Nephron progenitor cell (in vitro differentiated cells): ENCODE measurements at places on chromosomes 12 and 14.

GRCh38 chr12:31362115-31362758 lies 36.3 kb upstream of the SINHCAF start:
- no peak for DNase-seq

GRCh38 chr12:5902736-5903135 lies 42.3 kb downstream of the ANO2 start:
- no peak for DNase-seq

GRCh38 chr12:104351057-104351983 lies 47.8 kb downstream of the EID3 start:
- no peak for DNase-seq

GRCh38 chr12:121579981-121580868 lies 598 bp downstream of the KDM2B start:
- peak; percentile 83 for DNase-seq

DNA sequence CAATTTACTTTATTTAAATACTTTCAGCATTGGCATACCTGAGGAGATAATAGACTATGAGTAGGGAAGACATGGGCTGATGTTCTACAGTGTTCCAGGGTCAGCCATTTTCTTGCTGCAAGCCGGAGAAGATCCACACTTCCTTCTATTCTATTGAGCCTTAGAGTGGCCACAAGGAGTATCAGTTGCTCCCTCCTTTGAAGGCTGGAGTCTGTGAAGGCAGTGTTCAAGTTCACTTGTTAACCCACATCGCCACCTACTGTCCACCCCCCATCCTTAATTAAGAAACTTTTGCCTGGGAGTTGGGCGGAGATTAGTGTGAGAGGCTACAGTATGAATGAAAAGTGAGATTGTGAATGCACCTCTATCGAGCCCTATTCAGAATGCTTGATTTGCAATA lies 666.6 kb downstream of the NRXN3 start:
- peak; percentile 71 for DNase-seq

- DNase-seq, result no peak
Measured at GRCh38 chr12:69932154-69932553, 107.1 kb downstream of the MYRFL start.

DNA sequence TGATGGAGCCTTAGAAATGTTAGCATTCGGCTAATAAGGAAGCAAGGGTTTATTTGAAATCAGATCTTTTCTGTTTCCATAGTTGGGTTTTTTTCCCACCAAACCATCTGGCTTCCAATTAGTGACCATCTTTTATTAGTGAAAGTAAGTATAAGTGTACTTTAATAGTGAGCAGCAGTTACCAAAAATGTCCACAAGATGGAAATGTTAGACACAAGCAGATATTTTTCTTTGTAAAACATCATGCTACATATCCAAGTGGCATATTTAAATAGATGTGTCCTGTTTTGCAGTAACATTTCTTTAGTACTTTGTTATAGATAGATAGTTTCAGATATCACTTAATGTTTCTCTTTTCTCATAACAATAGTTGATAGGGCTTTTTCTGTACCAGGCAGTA lies 28.8 kb downstream of the YEATS4 start:
- no peak for DNase-seq

DNA sequence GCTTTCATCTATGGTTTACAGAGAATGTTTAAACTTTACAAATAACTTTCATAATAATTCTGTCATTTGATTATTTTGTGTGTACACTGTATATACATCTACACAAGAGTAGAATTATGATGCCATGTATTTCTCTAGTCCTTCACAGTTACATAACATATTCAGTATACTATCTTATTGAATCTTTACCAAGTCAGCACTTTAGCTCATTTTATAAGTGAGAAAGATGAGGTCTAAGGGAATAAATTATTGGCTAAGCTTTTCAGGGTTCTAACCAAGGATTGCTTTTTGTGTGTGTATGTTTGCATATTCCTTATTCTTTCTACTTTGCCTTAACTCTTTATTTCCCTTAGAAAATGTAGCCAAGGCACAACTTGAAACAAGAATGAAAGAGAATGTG lies 84.3 kb upstream of the PTPRQ start:
- no peak for DNase-seq

DNA sequence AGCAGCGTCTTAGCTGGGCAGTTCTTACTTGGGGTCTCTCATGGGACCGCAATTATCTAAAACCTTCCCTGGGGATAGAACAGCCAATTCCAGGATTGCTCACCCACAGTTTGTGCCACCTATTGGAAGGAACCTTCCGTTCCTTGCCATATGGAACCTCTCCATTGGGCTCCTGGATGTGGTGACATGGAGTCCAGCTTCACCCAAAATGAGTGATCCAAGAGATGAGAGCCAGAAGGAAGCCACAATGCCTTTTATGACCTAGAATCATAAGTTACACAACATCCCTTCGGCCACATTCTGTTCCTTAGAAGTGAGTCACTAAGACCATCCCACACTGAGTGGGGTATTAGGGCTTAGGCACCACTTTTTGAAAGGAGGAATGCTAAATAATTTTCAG lies 164.4 kb downstream of the FBXL14 start:
- no peak for DNase-seq

DNA sequence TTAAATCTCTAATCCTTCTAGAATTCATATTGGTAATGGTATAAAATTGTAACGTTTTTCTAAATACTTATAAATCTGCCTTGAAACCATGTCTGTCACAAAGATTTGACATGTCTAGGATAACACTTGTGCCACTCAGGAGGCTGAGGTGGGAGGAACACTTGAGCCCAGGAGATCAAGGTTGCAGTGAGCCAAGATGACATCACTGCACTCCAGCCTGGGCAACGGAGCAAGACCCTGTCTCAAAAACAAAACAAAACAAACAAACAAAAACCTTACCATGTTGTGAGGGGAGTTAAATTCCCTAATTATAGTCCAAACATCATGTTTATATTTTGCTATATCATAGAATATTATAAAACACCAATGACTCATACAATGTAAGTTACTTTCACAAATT lies 317.5 kb upstream of the SOX5 start:
- no peak for DNase-seq

DNA sequence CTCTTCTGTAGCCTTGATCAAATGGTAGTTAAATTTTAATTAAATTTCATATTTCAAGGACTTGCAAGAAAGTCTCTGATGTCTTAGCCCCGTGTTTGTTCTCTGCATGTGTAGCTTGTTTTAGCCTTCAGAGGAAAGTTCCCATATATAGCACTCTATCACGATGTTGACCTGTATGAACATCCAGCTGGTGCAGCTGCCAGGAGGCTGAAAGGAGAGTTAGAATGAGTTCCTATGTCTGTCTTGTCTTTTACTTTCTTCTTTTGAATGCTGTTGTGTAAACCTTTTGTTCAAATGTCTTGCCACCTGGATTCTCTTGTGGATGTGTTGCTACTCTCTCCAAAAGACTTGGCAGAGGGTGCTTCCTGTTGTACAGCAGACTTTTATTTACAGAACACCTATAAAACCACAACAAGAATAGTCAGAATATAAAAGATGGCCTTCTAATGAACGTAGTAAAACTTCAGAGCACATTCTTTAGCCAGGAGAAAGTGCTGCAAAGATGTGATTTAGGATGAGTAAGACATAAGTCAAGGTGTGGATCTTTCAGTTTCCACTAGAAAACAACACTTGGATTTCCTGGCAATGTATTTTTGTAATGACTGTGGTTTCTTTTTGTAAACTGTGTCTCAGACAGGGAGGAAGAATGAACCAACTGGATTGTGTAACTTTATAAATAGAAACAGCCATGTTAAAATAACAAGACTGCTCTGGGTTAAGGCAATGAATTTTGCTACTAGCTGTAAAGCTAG lies 17.2 kb downstream of the NAV3 start:
- no peak for DNase-seq

- DNase-seq, result no peak
Measured at GRCh38 chr12:92369636-92370035, 224.0 kb upstream of the BTG1 start.

GRCh38 chr12:23949348-23950209 lies at the start of gene SOX5:
TSS of gene SOX5 (minus strand) at chr12:23949670. CDS start at chr12:23949601, 69 bp downstream.
- DNase-seq, result peak; percentile 45

- no peak for DNase-seq
Measured at GRCh38 chr12:11819643-11820042, 170.2 kb downstream of the ETV6 start.

- no peak for DNase-seq
Measured at GRCh38 chr12:27937768-27938167, 34.8 kb downstream of the PTHLH start.

- DNase-seq, result no peak
Measured at GRCh38 chr14:37060496-37061260, 111.7 kb downstream of the SLC25A21 start.

DNA sequence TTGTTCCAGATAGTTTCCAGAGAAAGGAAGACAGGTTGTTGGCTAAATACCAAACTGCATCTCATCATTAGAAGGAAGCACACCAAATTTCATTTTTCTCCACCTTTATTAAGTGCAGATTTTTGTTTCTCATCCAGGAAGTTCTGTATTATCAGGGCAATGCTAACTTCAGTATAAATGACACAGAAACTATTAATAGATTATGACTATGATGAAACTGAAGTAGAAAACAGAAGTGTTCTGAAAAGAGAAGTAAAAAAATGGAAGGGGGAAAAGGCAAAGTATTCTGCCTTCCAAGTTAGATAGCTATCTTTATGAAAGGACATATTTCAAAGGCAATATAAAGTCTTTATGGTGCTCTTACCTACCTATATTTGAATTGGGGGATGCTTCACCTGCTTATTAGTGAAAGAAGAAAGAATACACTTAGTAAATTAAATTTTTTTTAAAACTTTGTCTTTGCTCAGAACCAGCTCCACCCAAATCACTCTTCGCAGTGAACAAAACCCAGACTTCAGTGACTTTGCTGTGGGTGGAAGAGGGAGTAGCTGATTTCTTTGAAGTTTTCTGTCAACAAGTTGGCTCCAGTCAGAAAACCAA lies 223.9 kb downstream of the PTPRO start:
- no peak for DNase-seq

GRCh38 chr14:90659156-90659555 lies 157.1 kb downstream of the TTC7B start:
- DNase-seq, result no peak

DNA sequence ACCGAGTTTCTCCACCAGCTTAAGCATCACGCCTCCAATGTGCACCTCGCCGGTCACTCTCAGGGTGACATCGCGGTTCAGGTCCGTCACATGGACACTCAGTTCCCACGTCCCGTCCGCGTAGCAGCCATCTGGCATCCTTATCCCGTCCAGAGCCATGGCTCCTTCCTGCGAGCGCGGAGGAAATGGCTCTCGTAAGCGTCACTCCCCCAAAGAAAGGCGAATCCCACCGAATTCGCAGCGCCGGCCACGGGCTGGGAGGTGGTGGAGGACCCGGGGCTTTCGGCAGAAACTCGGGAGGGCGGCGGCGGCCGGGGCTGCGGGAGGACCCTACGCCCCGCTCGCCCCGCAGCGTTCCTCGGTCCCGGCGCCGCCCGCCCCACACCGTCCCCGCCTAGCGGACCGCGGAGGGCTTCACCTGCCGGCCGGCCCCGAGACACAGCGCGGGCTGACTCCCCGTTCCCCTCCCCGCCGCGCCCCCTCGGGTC lies 396 bp downstream of the FERMT2 start:
- DNase-seq, result peak; percentile 71

DNA sequence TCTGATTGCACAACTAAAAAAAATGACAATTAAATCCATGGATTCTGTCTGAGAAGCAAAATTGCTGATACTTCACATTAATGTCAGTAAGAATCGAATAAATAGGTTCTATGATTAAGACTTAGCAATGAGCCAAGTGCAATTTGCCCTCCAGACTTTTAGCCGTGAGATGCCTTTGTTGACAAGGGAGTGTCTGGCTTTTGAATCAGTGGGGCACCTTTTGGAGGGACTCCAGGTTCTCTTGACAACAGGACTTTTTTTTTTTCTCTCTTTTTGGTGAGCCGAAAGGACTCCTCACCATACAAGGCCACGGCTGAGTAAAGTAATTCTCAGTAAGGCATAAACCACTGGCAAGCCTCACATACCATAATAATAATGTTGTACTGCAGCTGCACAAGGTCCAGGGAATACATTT lies 4.7 kb upstream of the MDM1 start:
- no peak for DNase-seq

- no peak for DNase-seq
Measured at GRCh38 chr14:104399432-104400155, 180.0 kb upstream of the C14orf180 start.

GRCh38 chr12:26704684-26705460 lies 128.1 kb downstream of the ITPR2 start:
- no peak for DNase-seq

DNA sequence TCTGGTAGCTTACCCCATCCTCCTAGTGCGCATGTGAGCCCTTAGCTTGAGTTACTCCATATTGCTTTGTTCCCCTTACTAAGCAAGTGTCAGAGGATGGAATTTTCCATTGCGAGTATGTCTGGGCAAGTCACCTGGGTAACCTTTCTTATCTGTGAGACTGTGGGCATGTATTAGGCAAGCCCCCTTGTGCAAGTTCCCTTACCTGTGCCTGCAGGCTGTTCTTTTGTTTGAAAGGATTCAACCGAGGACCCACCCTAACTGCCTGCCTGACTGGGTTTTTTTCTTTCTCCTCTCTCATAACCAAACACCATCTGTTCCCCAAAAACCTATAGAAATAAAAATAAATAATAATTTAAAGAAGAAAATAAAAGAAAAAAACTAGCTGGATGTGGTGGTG lies 22.3 kb upstream of the PPP2R5E start:
- DNase-seq, result no peak

- DNase-seq, result no peak
Measured at GRCh38 chr14:56885825-56886224, 75.5 kb upstream of the OTX2 start.

DNA sequence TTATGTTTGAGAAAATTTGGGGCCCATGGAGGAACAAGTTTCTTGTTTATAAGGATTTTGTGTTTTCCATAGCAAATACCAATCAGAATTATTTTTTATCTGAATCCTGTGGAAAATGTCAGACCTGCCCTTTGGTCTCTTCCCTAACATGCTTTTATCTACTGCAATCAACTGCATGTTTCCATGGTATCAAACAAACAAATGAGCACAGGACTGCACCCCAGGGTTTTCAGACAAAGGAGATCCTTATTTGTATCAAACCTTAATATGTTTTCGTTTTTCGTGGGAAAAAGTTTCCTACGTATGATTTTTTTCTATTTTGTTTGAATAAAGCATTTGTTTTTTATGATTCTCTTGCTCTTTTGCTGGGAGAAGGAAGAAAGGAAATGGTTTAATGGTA lies 91.1 kb downstream of the GPR135 start:
- DNase-seq, result no peak

DNA sequence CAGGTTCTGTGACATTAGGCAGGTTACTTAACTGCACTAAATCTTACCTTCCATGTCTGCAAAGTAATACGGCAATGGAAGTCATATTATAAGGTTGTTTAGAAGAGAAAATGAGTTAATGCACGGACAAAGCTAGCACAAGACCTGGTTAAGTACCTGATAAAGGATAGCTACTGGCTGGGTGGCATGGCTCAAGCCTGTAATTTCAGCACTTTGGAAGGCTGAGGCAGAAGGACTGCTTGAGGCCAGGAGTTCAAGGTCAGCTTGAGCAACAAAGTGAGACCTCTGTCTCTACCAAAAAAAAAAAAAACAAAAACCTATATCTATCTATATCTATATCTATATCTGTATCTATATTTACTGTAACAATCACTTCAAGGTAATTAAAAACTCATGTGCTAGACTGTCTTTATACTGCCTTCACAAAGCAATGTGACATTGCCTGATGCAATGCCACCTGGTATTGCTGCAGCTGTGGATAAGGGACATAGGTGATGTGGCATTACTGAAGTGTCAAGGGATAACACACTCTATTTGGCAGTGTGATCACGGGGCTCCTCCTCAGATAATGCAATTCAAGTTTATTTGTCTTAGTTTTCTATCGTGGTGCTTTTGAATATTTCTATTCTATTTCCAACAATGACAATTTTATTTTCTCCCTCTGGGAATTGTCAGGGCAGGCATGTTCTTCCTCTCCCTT lies 107.1 kb downstream of the PAX9 start:
- no peak for DNase-seq
